ENCODE measurements at places on chromosomes 2 and 18. TPM values are rescaled to one million over a fixed set of nuclear protein-coding genes. Genes with fewer than 3 reads are reported as not detected.
A peak's percentile ranks its signal among the peaks of the same experiment; 100 is the strongest.

GRCh38 chr2:149732001-149732685, 144.6 kb upstream of the MMADHC start:
- DNase-seq: no peak

- DNase-seq: no peak
Observed at GRCh38 chr18:4878480-4878879, 318.6 kb downstream of the AKAIN1 start.

- no peak for DNase-seq
Observed at GRCh38 chr2:167293172-167293781, 405.0 kb downstream of the XIRP2 start.

DNA sequence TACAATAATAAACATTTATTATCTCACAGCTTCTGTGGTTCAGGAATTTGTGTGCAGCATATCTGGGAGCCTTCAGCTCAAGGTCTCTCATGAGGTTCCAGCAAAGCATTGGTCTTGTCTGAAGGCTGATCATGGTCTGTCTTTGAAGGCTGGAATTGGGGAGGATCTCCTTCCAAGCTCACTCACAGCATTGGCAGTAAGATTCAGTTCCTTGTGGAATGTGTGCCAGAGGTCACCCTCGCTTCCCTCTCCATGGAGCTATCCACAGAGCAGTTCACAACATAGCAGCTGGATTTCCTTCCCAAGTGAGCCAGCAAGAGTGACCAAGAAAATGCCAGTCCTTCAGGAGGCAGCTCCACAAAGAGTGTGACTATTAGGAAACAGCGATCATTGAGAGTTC, 202.2 kb upstream of the ST6GAL2 start:
- DNase-seq: no peak

GRCh38 chr2:19073522-19073921, 284.9 kb downstream of the OSR1 start:
- DNase-seq: no peak

DNA sequence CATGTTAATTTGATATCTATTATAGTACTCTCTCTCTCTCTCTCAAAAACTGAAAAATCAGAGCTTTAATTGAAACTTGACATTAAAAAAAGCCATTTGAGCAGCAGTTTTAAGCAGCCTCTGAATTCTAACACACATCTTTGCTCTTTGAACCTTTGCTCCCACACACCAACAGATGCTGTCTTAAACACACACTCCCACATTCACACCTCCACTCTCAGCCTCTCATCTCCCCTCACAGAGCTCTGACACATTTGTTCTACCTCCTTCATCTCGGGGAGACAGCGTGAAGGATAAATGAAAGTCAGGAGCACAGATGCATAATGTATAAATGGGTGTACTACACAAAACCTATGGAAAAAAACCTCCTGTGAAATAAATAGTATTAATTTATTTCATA, 95.2 kb downstream of the NAB1 start:
- DNase-seq: no peak

GRCh38 chr18:59035591-59035990, 104.1 kb upstream of the SEC11C start:
- DNase-seq: no peak

- DNase-seq: no peak
Observed at GRCh38 chr2:203631068-203631757, 75.2 kb upstream of the CD28 start.

GRCh38 chr2:218701806-218702205, 8.8 kb upstream of the TTLL4 start:
- DNase-seq: no peak

GRCh38 chr2:116733699-116734098, 1080.8 kb upstream of the DDX18 start:
- DNase-seq: no peak

GRCh38 chr2:55151733-55152433, 80.2 kb downstream of the CLHC1 start:
- no peak for DNase-seq

GRCh38 chr2:9228088-9228751, 21.6 kb downstream of the ASAP2 start:
- no peak for DNase-seq

GRCh38 chr2:160332318-160332717, 132.2 kb upstream of the ITGB6 start:
- DNase-seq: peak; percentile 25

DNA sequence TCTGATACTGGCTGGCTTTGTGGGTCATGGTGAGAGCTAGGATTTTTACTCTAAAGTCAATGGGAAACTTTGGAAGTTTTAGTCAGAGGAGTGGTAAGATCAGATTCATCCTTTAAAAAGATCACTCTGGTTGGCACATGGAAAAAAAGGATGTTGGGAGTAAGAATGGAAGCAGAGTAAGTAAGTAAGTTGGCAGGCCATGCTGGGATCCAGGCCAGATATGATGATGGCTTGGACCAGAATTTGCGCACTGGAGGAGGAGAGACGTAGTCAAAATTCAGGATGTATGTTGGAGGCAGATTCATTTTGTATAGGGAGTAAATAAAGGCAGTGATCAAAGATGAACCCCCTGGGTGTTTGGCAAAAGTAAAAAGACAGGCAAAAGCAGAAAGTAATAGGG, 283.3 kb upstream of the THSD7B start:
- no peak for DNase-seq

DNA sequence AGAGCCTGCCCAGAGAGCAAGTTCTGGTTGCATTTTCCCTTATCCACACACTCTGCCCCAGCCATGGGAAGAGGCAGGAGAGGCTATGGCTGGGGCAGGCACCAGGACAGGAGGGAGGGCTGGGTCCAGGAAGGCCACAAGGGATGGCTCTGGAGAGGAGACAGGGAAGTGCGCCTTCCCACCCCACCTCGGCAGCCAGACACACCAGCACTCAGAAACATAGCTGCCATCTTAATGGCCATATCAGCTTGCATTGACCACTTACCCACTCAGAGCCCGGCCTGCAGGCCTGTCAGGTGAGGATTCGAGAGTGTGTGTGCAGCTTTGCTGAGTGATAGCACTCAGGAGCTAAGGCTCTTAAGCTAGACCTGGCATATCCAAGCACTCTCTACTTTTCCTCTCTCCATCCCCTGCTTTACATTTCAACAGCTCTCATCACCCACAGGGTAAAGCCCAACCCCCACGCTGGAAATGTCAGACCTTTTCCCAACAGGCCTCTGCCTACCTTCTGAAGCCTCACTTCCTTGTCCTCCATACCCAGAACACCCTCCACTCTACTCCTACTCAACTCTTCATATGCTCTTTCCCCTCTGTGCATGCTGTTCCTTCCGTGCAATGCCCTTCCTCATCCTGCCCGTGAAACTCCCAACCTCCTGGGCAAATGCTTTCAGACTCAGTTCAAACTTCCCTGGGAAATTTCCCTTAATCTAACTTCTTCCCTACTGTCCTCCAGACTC, 147.9 kb downstream of the TNS1 start:
- no peak for DNase-seq

GRCh38 chr2:74772046-74772445, 61.9 kb upstream of the HK2 start:
- no peak for DNase-seq

DNA sequence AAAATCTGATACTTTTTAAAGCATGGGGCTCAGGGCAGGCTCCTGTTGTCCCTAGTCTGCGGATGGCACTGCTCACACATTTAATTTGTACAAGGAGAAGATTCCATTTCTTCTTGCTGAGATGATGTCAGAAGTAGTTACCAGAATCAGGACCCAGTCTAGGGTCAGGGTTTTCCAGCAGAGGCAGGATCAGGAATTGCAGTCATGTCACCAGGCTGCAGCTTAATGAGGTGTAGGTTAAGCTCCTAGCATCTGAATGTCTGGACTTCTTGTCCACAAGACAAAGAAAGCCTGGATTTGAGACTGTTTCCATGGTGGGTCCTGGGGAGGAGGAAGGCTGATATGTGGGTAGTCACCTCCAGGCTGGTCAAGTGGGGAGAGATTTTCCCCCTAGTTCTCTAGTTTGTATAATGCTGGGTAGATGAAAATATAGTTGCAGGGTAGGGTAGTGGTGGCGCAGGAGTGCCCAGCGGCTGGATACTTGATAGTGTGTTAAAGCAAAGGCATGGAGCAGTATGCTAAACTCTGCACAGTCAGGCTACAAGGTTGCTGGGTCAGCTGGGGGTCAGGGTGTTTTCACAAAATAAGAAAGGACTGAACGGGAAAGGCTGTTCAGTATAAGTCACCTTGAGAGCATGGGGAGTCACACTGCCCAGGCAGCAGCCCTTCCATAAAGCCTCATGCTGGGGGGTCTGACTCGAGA, 148.4 kb downstream of the PRKCE start:
- no peak for DNase-seq

DNA sequence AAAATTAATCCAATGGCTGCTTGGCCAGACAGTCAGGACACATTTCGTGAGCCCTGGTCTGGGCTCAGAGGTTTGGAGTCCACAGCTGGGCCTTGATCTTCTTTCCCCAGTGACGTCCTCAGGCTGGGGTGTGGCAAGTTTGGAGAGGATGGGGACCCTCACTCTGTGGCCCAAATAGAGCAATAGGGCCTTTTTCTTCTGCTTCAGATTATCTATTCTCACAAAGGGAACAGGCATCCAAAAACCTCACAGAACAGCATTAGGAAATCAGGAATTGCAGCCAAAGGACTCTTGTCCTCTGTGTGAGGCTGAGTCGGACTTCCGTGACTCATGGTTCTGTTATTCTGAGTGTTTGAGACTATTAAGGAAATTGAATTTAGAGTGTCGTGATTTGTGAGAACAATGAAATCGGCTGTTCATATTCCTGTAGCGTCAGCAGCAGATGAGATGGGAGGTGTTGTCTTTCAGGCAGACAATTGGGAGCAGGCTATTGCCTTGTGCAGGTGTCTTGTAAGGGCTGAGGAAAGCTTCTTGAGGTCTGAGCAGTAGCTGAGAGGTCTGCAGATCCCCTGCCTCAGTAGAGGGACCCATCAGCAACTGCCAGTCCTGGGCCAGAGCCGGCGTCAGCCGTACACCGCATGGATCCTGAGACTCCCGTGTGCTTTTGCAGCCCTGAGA, 113.8 kb downstream of the SH3RF3 start:
- no peak for DNase-seq

GRCh38 chr2:150392614-150393013, 94.9 kb downstream of the RND3 start:
- no peak for DNase-seq

GRCh38 chr2:53505826-53506225, 261.8 kb upstream of the CHAC2 start:
- DNase-seq: no peak

- no peak for DNase-seq
Observed at GRCh38 chr2:9229470-9229820, 22.8 kb downstream of the ASAP2 start.

- no peak for DNase-seq
Observed at GRCh38 chr2:200463452-200463851, 46.4 kb downstream of the KCTD18 start.

DNA sequence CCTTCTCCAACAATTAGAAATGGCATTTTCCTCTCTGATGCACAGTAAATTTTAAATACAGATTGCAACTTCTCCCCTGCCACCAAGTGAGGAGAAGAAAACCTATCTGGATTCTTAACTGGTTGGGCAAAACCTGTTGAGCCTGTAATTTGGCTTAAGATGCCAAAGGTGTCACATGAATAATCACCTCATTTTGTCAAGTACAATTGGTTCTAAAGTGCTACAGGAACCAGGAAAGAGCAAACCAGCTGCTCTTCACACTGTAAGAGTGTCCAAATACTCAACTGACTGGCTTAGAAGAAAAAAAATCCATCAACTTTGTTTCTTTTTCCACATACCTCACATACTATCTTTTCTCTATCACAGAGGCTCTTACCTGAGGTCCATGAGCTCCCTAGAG, 35.4 kb downstream of the NPC1 start:
- no peak for DNase-seq

ARHGAP28 gene
- not detected for total RNA-seq

ARHGAP15 gene
- total RNA-seq: 197 TPM

GALNT13 gene
- 0.15 TPM for total RNA-seq

KLHL41 gene
- total RNA-seq: 0.08 TPM

Measured in activated CD4-positive, alpha-beta T cell treated with anti-CD3 and anti-CD28 coated beads, Interleukin-2, amount 10 ng/mL, durations not matched to agents 7 days and 5 days (primary cell).